ENCODE measurements at places on chromosomes 2 and 18.

GRCh38 chr2:98828793-98829371 is 98.0 kb upstream of the MGAT4A start:
- no peak for DNase-seq

- DNase-seq = no peak
Measured at GRCh38 chr2:188293601-188294351, 2.1 kb downstream of the GULP1 start.

GRCh38 chr2:239400596-239401066 is at the start of gene HDAC4:
HDAC4 (minus strand) TSS chr2:239401020; CDS start chr2:239352699, 48,321 bp downstream.
- no peak for DNase-seq

DNA sequence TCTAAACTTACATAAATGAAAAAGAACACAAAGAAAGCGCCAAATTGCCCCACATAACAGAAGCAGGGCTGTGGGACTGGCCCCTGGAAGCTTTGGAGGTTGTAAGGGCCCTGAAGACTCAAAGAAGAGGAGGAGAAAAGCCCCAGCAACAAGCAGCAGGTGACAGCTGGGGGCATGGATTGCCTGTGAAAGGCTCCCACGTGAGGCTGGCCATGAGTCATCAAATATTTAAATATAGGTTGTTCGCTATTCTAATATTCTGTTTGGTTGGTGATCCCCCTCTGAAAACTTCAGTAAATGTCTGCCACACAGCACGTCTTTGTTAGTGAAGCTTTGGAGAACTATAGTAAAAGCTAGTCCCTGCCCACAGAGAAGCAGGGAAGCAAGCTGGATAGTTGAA is 132.4 kb downstream of the MREG start:
- no peak for DNase-seq

DNA sequence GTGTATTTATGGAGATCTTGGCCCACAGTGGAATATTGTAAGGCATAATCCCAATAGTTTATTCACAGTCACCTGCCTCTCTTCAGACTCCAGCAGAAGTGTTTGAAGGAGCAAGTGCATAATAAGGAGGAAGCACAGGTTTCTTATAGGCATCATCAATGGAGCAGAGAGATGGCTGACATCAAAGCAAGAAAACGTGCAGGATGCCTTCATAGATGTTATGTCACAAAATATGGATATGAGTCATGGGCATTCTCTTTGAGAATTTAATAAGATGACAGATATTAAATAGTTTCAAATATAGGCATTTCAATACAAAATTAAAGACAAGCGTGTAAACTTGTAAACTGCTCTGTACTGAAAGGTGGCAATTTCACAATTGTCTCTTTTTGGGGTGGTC is 4.0 kb upstream of the RND3 start:
- DNase-seq = no peak

DNA sequence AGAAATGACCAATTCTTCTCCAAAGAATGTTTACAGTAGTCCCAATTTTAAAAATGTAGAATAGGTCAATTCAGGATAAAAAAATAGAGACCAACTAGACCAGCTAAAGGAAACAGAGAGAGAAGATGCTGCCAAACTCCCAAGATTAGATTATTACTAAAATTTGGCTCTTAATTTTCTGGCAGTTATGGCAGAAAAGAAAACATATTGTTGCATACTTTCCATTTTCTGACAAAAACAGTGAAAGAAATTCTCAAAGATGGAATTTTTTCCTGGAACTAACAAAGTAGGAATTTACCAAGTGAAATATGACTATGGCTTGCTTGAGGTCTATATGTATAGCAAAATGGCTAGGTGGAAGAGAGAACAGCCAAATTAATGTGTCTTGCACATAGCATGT is 138.3 kb upstream of the STK17B start:
- DNase-seq = no peak

DNA sequence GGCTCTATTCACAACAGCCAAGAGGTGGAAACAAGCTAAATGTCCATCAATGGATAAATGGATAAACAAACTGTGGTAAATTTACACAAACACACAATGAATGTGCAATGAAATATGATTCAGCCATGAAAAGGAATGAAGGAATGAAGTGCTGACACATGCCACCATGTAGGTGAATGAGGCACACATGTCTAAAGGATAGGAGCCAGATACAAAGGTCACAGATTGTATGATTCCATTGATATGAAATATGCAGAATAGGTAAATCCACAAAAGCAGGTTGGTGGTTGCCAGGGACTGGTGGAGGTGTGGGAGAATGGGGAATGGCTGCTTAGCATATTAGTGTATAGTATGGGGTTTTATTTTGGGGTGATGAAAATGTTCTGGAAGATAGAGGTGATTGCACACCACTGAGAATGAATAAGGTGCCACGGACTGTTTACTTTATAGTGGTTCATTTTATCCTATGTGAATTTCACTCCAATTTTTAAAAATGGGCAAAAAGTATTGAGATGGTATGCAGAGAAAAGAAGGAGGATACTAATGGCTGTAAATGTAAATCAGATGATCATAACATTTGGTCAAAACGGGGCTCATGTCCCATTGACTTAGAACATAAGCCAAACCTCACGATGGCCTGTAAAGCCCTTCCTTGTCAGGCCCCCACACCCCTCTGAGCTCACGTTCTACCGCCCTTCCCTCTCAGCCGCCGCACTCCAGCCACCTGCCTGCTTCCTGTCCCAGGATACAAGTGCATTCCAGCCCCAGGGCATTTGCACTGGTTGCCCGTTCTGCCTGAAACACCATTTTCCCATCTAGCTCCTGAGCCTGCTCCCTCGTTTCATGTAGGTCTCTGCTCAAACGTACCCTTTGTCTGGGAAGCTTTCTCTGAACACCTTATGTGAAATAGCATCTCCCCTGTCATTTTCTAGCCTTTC is 165.5 kb downstream of the DDX1 start:
- no peak for DNase-seq

Measured in KG1 (cell line).